HepG2 (cell line): ENCODE measurements at places on chromosomes 1 and 21.

DNA sequence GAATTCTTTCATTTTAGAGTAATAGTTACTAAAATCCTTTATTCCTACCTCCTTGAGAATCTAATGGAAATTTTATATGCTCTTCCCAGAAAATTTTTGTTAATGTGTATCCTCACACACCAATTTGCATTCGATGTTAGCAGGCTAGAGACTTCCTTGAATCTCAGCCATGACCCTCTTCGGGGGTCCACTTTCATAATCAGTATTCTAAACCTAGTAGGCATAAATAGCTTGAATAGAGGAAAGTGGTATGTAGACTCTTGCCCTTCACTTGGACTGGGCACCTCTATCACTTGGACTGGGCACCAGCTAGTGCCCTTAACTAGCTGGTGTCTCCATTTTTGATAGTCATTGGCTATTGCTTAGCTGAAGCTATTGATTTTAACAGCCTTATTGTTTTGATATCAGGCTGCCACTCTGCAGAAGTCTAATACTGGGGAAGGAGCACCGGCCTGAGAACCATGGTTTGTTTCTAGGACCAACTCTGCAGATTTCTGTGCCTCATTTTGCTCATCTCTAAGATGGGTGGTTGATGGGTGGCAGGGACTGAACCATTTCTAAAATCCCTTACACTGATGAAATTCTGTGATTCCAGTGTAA lies 42.8 kb downstream of the MRPL39 start:
- DNase-seq, result no peak

DNA sequence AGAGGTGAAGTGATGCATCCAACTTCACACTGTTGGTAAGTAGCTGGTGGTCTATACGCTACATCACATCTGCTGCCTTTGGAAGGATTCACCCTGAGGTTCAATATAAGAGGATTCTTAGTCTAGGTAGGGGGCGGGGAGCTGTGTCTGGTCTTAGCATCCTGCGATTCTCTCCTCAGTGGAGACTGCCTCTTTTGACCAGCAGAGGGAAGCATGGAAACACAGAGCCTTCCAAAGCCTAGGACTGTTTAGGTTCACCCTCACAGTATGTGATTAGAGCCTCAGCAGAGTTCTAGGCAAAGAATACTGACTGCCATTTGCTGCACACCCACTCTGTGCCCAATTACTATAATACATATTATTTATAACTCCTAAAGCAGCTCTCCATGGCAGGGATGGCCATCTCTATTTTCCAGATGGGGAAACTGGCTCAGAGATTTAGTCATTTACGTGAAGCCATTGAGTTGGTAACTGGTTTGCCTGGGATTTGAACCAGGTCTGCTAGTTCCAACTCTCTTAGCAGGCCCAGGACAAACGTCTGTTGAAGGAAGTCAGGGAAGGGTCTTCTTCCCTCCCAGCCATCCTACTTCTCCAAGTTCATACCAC lies 28.9 kb upstream of the EFCAB14 start:
- peak; percentile 49 for DNase-seq

GRCh38 chr1:10208537-10208936 lies 1.8 kb upstream of the KIF1B start:
- DNase-seq, result no peak

DNA sequence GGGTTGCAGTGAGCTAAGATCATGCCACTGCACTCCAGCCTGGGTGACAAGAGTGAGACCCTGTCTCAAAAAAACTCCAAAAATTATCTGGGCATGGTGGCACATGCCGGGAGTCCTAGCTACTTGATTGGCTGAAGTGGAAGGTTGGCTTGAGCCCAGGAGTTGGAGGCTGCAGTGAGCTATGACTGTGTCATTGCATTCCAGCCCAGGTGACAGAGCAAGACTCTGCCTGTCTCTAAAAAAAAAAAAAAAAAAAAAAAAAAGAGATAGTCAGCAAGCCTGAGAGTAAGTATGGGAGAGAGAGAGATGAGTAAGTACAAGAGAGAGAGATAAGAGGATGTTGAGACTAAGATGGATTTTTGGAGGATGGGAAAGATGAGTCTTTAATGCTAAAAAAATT lies 180.8 kb upstream of the CACYBP start:
- DNase-seq, result no peak
